CD8-positive, alpha-beta T cell (primary cell): ENCODE measurements at places on chromosomes 1 and 21.

GRCh38 chr1:229550812-229551567, 7.5 kb downstream of the ABCB10 start:
- DNase-seq, result no peak

- peak; percentile 90 for DNase-seq
These were observed 436 bp upstream of the LBR start for GRCh38 chr1:225428068-225428880.

DNA sequence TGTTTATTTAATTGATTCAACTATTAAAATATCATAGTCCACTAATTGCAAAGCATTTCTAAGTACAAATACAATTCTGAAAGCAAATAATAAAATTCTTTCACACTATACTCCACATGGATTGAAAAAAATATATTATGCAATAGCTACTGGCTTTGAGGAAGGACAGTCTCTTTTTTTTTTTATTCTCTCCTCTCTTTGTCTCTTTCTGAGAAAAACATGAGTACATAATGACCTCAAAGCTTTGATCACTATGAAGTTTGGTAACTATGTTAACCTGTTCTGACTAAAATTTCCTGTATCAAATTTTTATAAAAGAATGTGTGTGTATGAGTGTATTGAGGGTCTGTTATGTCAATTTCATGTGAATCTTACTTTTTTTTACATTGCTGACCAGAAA, 96.2 kb downstream of the RGS2 start:
- DNase-seq, result no peak

DNA sequence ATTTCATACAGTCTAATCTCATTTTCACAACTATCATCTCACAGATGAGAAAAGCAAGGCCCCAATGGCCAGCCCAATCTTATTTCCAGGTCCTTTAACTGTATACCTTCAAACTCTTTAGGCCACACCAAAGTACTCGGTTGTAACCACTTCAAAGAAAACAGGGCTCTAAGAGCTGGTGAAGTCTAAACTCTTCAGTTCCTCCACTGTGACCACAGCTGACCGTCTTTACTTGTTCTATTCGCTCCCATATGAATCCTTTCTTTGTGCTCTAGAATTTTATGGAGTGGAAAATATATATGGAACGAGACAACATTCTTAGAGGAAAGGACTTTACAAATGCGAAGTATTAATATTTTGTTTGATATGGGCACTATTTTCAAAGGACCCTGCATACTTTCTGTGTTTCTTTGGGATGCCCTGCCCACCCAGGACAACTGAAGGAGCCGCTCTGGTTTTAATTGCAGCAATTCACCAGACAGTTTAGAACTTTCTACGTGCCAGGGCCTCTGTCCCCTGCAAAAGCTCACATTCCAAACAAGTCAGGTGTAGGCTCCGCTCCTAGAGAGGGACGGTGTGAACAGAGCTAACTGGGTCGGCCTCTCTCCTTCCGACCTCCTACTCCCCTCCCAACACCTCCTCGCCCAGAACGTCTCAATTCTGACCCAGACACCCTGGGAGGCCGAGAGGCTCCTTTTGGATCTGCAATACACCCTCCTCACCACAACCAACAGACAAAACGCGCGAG, 15.7 kb downstream of the IER5 start:
- DNase-seq, result no peak

DNA sequence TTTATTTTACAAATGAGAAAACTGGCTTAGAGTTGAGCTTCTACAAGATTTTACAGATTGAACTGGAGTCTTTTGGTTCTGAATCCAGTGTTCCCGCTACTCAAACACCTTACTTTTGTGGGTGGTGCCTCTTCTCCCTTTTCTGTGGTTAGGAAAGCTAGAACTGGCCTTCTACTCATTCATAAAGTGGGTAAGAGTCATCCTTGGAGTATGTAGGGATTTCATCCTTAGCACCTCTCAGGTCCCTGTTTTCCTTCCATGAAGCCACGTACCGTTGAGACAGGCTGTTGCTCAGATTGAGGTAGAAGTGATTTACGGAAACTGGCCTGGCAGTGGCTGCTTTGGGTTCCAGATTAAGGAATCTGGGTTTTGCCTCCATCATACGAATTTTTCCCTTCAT, 35.8 kb downstream of the WNT4 start:
- no peak for DNase-seq

DNA sequence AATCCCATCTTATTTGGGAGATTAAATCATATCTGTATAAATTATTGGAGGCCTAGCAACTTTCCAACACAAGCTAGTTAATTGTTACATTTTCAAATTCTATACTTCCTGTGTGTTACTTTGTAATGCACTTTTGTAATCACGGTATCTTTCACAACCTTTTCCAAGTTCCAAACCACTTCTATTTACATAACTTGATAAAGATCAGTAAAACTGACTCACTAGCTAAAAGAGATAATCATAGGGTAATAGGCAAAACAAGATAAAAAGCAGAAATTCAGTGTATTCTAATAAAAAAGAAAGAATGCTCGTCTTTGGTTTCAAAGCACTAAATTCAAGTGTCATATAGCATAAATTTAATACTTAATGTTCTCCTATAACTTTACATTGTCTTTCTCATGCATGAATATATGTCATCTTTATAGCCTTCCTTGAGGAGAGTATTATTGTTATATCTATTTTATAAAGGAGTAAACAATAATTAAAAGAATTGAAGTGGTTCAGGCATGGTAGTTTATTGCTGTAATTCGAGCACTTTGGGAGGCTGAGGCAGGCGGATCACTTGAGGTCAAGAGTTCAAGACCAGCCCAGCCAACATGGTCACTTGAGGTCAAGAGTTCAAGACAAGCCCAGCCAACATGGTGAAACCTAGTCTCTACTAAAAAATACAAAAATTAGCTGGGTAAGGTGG, 66.4 kb downstream of the RGS13 start:
- no peak for DNase-seq

- no peak for DNase-seq
These were observed 112.5 kb upstream of the ST6GALNAC5 start for GRCh38 chr1:76754730-76755129.

- DNase-seq, result no peak
These were observed 13.9 kb upstream of the TMEM222 start for GRCh38 chr1:27307874-27308598.

- DNase-seq, result no peak
These were observed 99.6 kb downstream of the DENND1B start for GRCh38 chr1:197675583-197676208.

DNA sequence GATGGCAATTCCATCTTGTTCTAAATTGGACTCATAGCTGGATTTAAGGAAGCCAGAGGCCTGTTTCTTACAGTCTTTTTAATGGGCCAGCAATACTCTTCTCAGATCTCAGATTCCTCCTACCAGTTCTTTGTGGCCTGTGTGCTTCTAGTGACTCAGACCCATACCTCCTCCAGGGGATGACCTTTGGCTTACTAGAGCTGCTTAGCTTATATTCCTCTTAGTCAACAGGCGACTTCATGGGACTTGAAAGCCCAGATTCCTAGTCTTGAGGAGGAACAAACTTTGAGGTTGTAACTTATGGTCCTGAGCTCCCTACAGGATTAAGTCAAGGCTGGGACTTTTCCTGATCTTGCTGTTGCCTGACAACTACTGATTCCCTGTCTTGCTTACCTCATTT, 12.4 kb upstream of the PAPPA2 start:
- DNase-seq, result no peak

DNA sequence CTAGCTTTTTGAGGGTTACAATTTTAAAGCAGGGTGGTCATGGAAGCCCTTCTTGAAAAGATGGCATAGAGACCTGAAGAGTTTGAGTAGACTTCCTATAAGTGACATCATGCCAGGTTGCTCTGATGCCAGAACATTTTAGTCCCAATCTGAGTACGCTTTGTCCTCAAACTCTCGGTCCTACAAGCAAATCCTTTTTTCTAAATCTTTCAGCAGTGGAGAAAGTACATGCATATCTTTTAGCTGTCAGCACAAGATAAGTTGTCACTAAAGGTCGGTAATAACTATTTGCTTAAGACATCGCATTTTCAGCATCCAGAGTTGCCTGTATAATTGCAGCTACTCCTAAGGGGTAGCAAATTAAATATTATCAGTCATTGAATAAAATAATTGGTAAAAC, 140.4 kb downstream of the ATP6V1G3 start:
- no peak for DNase-seq

DNA sequence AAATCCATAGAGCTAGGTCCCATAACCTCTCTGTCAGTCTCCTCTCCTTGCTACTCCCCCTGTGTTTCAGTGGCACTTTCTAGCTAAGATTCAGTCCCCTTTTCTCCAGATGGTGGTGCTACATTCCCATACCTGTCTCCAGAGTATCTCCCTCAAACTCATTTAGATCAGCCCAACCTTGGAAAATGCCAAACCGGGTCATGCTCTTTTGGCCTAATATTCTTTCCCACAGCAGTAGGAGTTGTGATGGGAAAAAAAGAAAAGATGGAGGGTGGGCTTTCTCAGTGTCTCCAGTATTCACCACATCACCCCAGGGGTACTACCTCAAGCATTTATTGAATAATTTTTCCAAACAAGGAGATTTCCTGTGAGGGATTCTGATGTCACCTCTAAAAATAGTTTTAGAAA, 3.2 kb upstream of the RXFP4 start:
- peak; percentile 64 for DNase-seq

DNA sequence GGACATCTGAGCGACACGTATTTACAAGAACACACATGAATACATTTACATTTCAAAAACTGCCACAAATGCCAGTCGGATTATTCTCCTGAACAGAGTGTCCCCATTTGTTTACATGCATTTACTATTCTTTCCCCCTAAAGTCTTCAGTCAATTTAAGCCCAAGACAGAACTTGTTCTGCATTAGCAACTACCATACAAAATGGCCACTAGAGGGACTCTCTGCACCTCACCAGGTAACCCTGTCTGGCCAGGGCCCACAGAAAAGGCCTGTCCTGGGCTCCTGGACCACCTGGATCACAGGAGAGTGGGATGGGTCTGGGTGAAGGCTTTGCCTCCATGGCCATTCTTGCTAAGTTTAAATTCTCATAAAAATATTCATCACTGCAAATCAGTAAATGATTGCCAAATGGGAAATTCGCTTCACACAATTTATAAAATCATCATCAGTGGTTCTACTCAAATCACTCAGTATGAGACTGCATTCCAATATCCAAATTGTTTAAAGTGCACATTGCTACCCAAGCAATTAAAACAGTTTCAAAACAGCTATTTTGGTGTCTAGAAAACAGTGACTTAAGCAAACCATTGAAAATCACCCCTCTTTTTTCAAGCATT, 12.5 kb upstream of the GUCA2A start:
- peak; percentile 57 for DNase-seq

- no peak for DNase-seq
These were observed 18.5 kb downstream of the ETS2 start for GRCh38 chr21:38824124-38824822.

GRCh38 chr1:20712215-20712577, 5.6 kb downstream of the KIF17 start:
- DNase-seq, result no peak
